Right renal cortex interstitium (tissue), 3 donors: ENCODE measurements at places on chromosomes 12 and 14.

- DNase-seq: no peak
These were observed 15.7 kb downstream of the PTGER2 start for GRCh38 chr14:52329678-52330369.

- no peak for DNase-seq
These were observed 113.2 kb downstream of the DPF3 start for GRCh38 chr14:72780751-72781150.

- peak; percentile 52 for DNase-seq
These were observed 621 bp upstream of the ANAPC7 start for GRCh38 chr12:110403976-110404682.

GRCh38 chr12:82326905-82327503 lies 31.2 kb downstream of the CCDC59 start:
- no peak for DNase-seq

GRCh38 chr12:14283489-14284144 lies 81.9 kb upstream of the ATF7IP start:
- DNase-seq: no peak

DNA sequence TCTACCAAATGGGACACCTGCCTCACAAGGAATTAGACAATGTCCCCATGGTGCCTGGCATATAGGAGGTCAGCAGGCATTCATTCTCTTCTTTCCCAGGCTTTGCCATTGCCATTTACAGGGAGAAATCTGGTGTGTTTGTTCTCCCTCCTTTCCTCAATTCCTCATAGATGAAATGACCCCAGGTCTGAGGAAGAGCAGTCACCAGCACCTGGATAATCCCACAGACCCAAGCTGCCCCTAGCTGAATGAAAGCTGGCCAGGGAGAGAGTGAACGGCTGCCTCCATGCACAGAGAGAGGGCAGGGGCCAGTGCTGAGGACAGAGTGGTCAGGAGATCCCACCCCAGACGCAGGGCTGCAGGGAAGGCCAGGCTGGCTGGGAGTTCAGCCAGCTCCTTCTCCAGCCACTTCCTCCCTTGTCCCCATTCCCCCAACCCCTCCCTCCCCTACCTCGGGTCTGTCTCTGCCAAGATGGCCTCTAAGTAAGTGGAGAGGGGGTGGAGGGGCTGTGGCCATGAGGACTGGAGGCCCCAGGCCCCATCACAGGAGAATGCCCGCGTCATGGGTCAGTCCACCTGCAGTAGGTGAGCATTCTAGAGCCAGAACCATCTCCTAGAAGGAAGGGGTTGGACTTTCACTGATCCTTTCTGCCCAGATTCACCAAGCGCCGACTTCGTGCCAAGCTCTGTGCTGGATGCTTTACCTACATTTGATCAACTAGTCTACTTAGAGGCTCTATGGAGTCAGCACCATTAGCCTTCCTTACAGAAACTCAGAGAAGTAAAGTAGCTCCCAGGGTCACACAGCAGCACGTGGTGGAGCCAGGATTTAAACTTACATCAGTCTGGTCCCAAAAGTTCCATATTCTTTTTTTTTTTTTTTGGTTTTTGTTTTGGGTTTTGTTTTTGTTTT lies 2.0 kb upstream of the KRT4 start:
- DNase-seq: no peak

DNA sequence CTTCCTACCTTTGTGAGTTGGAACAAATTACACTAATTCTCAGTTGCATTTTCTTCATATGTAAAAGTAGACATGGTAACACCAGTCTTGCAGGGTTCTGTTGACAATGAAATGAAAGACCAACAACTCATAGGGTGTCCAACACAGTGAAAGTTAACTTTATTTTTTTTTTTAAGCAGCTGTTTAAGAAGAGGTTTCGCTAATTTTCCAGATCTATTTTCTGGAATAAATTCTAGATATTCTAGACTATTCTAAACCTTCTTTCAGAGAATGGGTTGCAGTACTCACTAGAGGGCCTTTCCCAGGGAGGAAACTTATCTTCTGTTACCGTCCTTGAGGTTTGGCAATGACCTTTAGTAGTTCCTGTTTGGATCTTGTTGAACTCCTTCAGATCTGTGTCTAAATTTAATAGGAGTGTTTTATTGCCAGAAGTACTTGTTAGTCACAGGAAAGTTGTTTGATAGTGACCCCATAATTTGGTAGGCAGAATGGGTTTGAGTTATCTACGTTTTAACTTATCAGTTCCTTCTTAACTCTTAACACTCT lies 2.8 kb upstream of the ART4 start:
- DNase-seq: no peak

- DNase-seq: no peak
These were observed 233.2 kb downstream of the NRXN3 start for GRCh38 chr14:78403278-78403815.

DNA sequence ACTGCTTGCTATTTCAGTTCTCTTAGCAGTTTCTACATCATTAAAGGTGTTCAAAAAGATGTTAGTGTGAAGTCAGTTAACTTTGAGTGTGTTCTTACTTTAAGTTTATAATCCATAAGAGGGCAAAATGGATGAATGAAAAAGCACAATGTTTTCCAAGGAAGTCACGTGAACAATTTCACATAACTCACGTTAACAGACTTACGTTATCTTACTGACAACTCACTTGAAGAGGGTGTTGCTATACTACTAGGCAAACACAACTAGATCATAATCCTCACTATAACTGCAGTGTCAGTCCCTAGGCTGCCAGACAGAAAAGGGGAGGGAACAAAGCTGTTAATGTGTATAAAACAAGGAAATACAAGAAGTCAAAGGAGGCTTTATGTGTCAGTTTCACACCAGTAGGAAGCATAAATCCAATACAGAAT lies 6.4 kb downstream of the SLC2A13 start:
- DNase-seq: no peak

DNA sequence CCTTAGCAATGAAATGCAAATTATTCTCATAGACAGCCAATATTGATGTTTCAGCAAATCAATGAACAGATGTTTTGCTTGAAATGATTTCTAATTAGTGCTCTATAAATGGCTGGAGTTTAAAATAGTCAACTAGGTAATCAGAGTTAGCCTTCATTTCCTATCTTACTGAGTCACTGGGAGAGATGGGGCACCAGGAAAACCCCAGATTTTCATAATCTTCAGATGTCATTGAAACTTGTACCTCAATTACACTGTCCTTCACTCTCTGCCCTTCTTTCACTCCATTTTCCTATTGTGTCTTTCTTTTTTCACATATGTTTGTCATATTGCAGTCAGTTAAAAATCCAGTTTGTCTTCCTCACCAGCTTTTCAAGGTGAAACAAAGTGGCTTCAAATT lies 92.7 kb downstream of the C12orf75 start:
- no peak for DNase-seq

DNA sequence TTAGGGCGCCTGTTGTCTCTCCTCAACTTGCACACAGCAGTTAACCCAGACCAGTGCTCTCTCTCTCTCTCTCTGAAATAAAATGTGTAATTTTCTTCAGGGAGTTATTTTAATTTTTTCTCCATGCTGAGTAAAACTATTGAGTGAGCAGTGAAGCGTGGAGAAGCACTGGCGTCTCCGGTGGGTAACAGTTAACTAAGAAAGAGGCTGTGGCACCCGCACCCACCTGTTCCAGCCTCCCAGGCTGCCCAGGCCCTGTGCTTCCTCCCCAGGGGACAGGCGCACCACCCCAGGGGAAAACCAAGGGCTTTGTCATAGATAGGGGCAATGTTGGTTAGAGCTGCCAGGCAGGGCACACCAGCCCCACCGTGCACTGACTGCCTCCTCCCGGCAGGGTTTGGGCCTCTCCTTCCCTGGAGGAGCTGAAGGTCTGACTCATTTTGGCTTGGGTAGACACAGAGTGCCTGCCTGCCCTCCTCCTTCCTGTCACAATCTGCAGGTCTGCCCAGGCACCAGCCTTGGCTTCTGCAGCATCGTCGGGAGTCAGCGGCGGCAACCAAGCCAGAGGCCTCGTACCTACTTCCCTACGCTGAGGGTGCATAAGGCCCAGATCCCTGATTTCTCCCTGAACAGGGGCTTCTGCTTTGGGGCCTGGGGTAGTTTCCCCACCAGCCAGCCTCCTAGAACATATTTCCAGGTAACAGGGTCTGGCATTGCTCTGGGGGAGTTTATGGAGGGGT lies 3.9 kb downstream of the HOXC5 start:
- no peak for DNase-seq

- no peak for DNase-seq
These were observed 933.1 kb upstream of the FBXO33 start for GRCh38 chr14:40365305-40365704.

GRCh38 chr12:99390707-99391106 lies 256.8 kb upstream of the GARIN6 start:
- DNase-seq: no peak

- DNase-seq: no peak
These were observed 15.3 kb downstream of the RAPGEF3 start for GRCh38 chr12:47743311-47743860.
